ENCODE measurements at places on chromosomes 11 and 22. TPM values are rescaled to one million over a fixed set of nuclear protein-coding genes. Genes with fewer than 3 reads are reported as not detected.

OR4D5 gene
- not detected for total RNA-seq

TBX1 gene
- 0.48 TPM for total RNA-seq

MAJIN gene
- total RNA-seq: not detected

LARGE2 gene
- not detected for total RNA-seq

PHLDB1 gene
- 155 TPM for total RNA-seq

SLCO2B1 gene
- total RNA-seq: 14.3 TPM

RIMBP3B gene
- 0.08 TPM for total RNA-seq

GRCh38 chr11:2342557-2342956 is 34.6 kb upstream of the CD81 start:
- peak; percentile 70 for DNase-seq

DNA sequence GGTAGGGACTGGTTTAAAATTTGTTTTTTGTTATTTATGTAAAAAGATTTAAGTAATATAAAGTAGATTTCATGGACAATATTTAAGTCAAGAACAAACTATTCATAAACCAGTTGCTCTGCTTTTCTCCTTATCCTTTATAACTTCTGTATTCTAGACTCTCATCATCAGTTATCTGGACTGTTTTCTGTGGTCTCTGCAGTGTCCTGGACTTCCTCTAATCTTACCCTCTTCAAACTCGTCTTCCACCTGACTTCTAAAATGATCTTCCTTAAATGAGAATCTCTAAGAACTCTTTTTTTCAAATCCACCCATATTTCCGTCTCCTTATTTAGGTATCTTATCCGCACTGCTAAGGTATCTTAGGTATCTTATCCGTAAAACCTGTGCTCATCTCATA is 8.1 kb downstream of the RRM1 start:
- no peak for DNase-seq

GRCh38 chr11:131829725-131830124 is 459.3 kb downstream of the NTM start:
- no peak for DNase-seq

- no peak for DNase-seq
These were observed 6.9 kb downstream of the BDNF start for GRCh38 chr11:27693398-27693797.

- DNase-seq: peak; percentile 38
These were observed 120.9 kb downstream of the GALNT18 start for GRCh38 chr11:11500744-11501487.

DNA sequence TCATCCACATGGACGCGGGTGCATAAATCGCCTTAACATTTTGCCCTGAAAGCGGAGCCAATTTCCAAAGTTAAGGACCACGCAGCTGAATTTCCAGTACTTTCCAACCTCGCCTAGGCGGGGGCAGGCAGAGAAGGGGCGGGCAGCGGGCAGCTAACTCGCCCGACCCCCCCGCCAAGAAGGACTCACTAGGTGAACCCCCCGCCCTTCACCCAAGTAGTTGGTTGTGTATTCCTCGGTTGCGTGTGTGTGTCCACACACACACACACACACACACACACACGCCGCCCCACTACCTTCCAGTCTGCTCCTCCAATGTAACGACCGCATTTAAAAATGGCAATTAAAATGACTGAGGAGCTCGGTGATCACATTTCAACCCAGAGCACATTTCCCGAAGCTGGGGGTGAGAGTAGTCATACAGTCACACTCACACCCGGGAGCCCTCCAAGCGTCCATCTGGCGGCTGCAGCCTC is 1.4 kb downstream of the TENM4 start:
- no peak for DNase-seq

GRCh38 chr11:133984828-133985227 is 28.1 kb upstream of the IGSF9B start:
- no peak for DNase-seq

- no peak for DNase-seq
These were observed 6.0 kb upstream of the FXYD6 start for GRCh38 chr11:117882311-117882905.

DNA sequence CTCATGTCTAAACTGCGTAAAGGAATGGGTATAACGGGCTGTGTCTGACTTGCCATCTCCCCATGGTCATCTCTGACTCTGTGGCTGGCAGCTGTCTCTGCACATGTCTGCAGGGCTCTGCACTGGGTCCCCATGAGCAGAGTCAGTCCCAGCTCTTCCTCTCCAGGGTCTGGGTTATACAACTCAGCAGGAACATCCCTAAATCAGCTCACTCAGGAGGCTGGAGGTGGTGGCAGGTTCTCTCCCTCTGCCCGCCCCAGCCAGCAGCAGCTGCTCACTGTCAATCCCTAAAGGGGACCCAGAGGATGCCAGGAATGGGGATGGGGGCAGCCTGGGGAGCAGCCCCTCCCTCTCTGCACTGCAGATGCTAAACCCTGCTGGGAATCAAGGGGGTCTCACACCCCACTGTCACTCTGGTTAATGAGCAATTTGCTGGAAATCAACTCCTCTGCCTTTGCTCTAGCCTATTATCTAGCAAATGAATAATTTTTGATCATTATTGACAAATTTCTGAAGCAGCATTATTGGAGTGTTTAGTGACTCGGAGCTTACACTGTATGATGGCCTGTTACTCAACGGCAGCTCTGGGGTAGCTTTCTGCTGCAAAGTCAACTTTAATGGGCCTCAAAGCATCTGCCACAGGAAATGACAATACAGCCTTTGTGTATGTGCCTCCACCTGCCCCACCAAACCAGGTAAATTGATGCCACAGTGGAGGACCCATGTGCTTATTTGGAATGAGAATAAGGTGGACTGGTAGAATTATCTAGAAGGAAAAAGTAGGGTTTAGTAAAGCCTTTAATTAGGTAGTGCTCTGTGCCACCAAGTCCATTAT is 55.7 kb upstream of the SHANK2 start:
- peak; percentile 14 for DNase-seq

DNA sequence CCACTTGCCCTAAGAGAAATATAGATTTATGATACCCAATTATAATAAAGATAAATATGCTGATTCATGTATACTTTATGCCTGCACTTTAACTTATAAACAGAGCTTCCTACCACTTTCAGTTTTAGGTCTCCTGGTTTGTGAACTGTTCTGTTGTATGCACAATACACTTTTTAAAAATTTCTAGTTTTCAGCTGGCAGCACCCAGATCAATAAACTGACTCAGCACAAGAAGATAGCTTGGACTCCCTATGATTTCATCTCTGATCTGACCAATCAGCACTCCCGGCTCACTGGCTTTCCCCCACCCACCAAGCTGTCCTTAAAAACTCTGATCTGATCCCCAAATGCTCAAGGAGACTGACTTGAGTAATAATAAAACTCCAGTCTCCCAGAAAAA is 33.5 kb upstream of the FAM181B start:
- DNase-seq: no peak

DNA sequence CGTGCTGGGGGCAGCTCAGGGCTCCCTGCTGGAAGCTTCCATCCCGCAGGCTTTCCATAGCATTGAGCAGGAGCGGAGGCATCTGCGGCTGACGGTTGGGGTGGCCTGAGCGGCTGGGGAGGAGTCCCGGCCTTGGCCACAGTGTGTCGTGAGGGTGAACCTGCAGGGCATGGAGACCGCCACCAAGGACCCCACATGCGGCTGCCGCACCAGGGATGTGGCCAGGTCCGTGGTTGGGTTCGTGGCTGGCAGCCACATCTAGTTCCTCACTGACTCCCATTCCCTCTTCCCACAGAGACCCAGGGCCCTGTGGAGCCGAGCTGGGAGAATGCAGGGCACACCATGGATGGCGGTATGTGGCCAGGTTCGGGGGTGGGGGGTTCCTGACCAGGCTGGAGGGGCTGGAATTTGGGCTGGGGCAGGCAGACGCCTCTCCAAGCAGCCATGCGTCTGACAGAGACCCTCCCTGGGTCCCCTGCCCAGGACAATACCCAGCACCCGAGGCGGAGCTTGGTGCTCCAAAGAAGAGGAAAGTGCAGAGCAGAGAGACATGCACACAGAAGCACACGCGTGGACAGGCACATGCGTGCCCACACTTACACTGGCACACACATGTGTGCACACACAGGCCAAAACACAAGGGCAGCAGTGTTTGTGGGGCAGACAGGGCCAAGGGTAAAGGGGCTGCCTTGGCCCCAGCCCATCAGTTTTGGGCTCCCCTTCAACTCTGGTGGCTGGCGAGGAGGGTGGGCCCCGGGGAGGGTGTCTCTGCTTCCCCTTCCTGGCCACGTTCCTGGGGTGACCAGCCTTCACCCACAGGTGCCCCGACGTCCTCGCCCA is 2.7 kb downstream of the MUC5B start:
- DNase-seq: peak; percentile 70

GRCh38 chr11:34027516-34028408 is 23.8 kb upstream of the CAPRIN1 start:
- DNase-seq: no peak

Measured in cardiac septum (tissue), 1 donor.